ENCODE measurements at places on chromosomes 11 and 22. TPM values are rescaled to one million over a fixed set of nuclear protein-coding genes. Genes with fewer than 3 reads are reported as not detected.
A peak's percentile ranks its signal among the peaks of the same experiment; 100 is the strongest.

The MSANTD2 gene
- total RNA-seq = 12.3 TPM

The CASP1 gene
- total RNA-seq = 36.2 TPM

The SCGB1C1 gene
- total RNA-seq = not detected

The GPHA2 gene
- not detected for total RNA-seq

The PTGDR2 gene
- total RNA-seq = 0.28 TPM

DNA sequence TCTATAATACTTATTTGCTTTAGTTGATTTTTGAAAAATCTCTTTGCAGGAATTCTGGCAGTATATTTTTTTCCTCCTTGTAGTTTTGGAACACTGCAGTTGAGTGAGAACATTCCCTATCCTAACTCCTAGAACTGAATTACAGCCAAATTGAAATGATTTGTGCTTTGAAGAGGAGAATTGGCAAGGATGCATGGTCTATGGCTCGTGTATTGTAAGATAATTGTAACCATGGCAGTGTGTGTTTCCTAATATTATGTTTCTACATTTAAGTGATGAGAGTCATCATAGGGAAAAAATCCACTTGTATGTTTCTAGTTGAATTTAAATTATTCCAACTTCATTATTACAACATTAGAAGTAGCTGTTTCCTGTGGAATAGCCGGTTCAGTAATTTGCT, 80.9 kb upstream of the MYO18B start:
- no peak overlapping the region for H3K4me3 ChIP-seq
- no peaks in the 10 kb centered on the region for H3K27me3 ChIP-seq
- no peaks in the 10 kb centered on the region for H3K4me1 ChIP-seq
- no peak overlapping the region for H3K27ac ChIP-seq
- H3K36me3 ChIP-seq = no peaks in the 10 kb centered on the region

DNA sequence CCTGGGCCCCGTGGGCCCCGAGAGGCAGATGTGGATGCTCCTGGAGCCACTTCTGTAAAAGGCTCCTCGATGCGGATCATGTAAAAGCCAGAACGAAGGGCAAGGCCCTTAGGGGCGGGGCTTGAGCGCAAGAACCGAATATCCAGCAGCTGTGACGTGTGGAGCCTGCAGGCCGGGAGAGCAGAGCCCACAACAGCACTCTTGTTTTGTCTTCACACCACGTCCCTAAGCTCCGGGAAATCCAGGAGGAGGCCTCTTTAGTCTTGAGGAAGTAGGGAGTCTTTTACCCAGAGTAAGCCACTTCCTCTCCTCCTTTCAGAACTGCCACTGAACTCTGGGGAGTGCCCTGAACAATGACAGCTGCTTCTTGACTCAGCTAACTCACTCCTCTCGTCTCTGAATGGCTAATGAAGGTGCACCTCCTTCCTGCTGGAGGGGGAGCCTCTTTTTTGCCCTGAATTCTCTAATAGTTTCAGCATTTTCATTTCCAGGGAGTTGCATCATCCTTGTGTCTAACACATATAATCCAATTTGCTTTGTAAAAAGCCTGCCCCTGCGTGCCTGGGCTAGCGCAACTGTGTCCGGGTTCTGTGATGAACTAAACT, 12.5 kb downstream of the L3MBTL2 start:
- no peak overlapping the region for H3K27ac ChIP-seq
- peaks cover 25% of the 10 kb centered on the region for H3K36me3 ChIP-seq
- peaks cover 11% of the 10 kb centered on the region for H3K4me1 ChIP-seq
- no peak for DNase-seq
- H3K27me3 ChIP-seq = no peaks in the 10 kb centered on the region
- no peak overlapping the region for H3K4me3 ChIP-seq

GRCh38 chr22:37484480-37485394, 1.4 kb downstream of the MFNG start:
- H3K27ac ChIP-seq = peak overlapping the region; percentile 76
- peaks cover 18% of the 10 kb centered on the region for H3K36me3 ChIP-seq
- H3K27me3 ChIP-seq = no peaks in the 10 kb centered on the region
- peaks cover 63% of the 10 kb centered on the region for H3K4me1 ChIP-seq
- peak; percentile 75 for DNase-seq
- peak overlapping the region; percentile 95 for H3K4me3 ChIP-seq

DNA sequence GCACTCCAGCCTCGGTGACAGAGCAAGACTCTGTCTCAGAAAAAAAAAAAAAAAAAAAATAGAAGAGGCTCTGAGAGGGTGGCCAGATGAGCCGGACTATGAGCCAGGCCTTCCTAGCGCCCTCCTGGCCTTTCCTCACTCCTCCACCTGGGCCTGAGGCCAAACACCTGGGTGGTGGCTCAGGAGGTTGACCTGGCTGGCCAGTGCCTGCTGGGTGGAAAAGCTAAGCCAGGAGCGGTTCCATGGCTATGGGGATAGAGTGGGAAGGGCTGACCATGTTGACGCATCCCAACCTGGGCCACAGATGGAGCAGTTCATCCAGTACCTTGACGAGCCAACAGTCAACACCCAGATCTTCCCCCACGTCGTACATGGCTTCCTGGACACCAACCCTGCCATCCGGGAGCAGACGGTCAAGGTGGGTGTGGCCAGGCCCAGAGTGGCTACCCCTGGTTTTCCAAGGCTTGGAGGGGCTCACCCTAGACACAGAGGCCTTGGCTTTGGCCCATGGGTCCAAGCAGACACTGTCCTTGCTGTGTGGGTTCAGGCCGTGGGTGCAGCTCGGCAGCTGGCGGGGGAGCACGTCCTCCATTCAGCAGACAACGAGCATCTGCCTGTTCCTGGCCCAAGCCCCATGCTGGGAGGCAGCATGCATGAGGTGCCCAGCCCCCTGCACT, 7.6 kb downstream of the SCYL1 start:
- no peaks in the 10 kb centered on the region for H3K27me3 ChIP-seq
- H3K36me3 ChIP-seq = peaks cover 27% of the 10 kb centered on the region
- no peak overlapping the region for H3K27ac ChIP-seq
- no peak for DNase-seq

DNA sequence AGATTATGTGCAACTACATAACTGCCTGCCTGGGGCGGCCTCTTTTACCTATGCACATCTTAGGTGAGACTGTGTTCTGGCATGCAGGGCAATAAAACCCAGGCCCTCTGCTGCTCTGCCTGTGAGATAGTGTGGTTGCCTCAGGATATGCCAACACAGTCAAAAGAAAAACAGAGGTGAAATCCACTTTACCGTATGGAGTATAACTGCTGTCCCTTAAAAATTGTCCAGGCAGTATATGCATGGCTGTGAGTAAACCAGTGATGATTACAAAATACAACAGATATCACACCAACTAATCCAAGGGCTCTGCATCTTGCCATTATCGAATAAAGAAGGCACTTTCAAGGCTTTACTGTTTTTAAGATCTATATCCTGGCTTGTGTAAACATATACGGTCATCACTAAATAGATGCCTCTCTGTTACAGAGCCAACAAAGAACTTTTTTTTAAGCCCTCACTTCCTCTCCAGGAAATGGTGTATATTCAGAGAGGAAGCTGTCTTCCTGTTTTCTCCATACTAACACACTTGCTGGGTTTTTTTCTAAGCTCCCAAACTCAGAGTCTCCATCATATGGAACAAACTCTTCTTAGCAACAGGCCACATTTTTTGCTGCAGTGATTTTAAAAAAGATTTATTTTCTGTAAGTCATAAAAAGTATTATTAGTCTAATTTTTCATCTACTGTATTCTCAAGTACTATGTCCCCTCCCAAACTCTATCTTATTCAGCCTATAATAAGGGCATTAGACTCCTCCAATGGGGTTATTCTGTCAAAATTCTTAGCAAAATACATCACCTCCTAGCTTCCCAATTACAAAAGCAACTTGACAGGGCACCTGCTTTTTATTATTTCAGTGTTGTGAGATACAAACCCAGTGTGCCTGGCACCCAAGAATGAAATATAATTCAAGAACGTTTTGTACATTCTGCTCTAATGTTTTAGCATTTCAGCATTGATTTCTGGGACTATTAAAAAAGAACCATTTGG, 135.2 kb downstream of the MAML2 start:
- H3K36me3 ChIP-seq = no peaks in the 10 kb centered on the region
- H3K4me1 ChIP-seq = peaks cover 91% of the 10 kb centered on the region
- H3K27ac ChIP-seq = peak overlapping the region; percentile 21
- no peak for DNase-seq
- H3K27me3 ChIP-seq = no peaks in the 10 kb centered on the region

GRCh38 chr22:44107340-44107739, 73.4 kb upstream of the PARVG start:
- H3K27me3 ChIP-seq = no peaks in the 10 kb centered on the region
- no peaks in the 10 kb centered on the region for H3K4me1 ChIP-seq
- DNase-seq = no peak
- H3K4me3 ChIP-seq = no peak overlapping the region

GRCh38 chr11:728901-729491, 18.3 kb upstream of the TALDO1 start:
- H3K4me1 ChIP-seq = peaks cover 16% of the 10 kb centered on the region
- no peaks in the 10 kb centered on the region for H3K36me3 ChIP-seq
- H3K4me3 ChIP-seq = no peak overlapping the region
- H3K27ac ChIP-seq = no peak overlapping the region

DNA sequence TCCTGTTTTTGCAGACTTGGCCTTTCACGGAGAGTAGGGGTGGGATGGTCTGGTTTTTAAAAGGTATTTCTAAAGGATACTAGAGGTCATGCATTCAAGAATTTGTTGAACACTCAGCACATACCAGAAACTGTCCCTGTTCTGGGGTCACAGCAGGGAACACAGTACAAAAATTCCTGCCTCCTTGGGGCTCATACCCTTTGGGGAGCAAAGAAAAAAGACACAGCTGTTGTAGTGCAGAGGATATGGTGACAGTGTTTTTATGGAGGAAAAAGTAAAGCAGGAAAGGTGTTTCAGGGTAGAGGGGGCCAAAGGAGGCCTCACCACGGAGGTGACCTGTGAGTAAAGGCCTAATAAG, 8.4 kb downstream of the SLC3A2 start:
- peaks cover 4% of the 10 kb centered on the region for H3K4me1 ChIP-seq
- no peaks in the 10 kb centered on the region for H3K27me3 ChIP-seq
- H3K4me3 ChIP-seq = no peak overlapping the region
